Hematopoietic multipotent progenitor cell treated with erythropoietin and hydrocortisone succinate and interleukin-3 and kit ligand, for 15 days (in vitro differentiated cells): ENCODE measurements at places on chromosomes 11 and 22.

DNA sequence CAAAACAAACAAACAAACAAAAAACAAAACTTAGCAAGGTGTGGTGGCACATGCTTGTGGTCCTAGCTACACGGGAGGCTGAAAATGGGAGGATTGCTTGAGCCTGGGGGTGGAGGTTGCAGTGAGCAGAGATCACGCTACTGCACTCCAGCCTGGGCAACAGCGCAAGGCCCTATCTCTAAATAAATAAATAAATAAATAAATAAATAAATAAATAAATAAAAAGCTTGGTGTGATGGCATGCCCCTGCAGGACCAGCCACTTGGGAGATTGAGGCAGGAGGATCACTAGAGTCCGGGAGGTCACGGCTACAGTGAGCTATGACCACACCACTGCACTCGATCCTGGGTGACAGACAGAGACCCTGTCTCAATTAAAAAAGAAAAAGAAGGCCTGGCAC is 9.0 kb upstream of the STARD10 start:
- no peak for DNase-seq

GRCh38 chr22:35350539-35351503 is 30.1 kb upstream of the HMOX1 start:
- peak; percentile 90 for DNase-seq

- DNase-seq, result no peak
Measured at GRCh38 chr22:31447337-31447736, 42.3 kb downstream of the EIF4ENIF1 start.

GRCh38 chr11:22711071-22711770 is 44.8 kb downstream of the GAS2 start:
- no peak for DNase-seq

DNA sequence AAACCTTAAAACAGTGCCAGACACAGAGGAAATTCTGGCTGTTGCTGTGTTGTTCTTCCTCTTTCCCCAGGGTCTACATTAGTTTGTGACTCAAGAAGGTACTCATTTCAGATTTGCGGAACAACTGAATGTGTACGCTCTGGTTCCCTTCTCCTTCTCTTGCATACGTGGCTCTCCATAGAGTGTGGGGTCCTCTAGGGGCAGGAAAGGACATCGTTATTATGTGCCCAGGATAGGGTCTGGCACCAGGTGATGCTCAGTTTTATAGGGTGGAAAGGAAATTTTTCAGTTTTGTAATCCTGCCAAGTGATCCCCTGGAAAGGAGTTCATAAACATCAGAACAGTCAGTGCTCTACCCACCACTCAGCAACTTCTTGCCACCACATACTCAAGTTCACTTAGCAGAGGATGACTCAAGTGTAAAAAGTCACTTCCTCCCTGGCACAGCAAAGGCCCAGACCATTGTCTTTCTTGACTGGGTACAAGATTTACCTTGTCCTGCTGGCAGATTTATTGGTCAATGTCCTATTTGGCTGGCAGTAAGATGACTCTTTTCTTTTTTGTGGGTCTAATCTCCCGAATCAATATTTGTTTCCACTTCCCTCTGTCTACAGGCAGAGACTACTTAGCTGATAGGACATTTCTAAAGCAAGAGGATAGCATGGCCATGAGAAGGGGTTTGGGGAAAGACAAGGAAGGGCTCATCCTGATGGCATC is 246.0 kb upstream of the TENM4 start:
- DNase-seq, result no peak

DNA sequence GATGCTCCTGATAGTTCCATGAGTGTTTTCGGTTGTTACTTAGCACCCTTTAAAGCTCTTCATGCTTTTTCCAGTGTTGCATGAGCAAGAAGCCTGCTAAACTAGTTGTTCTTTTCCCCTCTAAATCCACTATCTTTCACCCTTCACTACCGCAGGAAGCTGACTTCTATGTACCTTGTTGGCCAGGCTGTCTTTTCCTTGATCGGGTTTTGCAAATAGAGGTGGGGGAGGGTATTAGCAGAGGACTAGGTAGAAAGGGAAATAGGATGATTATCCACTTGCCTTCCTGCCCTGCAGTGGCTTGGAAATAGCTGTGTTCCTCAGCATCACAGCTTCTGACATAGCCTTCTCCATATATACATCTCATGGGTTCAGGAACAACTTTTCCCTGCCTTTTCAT is 23.9 kb downstream of the AASDHPPT start:
- no peak for DNase-seq

DNA sequence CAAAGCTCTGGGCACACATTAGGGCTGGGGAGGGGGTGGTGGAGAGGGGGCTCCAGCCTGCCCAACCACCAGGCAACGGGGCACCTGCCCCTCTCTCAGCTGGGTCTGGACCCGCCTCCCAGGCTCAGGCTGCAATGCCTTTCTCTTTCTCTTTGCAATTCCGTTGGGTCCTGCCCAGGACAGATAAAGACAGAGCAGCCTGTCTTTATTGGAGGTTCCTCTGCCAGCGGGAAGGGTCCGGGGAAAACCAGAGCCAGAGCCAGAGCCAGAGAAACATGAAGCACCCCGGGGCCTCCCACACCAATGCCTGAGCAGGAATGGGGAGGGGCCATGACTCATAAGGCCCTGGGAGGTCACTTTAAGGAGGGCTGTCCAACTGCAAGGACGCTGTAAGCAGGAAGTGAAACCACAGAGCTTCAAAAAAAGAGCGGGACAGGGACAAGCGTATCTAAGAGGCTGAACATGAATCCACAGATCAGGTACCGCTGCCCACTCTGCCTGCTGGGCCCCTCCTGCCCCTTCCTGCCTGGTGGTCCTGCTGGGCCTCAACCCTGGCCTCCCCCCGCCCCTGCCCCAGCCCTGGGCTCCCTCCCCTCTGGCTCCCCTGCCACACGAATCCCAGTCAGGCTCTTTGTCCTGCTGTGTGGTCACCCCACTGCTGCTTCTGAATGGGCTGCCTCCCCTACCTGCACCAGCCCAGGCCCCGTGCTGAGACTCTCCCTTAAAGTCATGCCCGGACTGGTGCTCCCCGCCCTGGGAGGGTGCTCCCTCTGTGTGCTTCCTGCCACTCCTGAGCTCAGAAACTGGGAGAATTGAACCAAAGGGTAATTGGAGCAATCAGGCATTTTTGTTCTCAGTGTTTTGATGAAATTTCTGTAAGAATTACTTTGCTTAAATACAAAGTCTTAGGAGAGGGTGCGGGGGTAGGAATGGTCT is at the start of gene APOBEC3B:
Gene APOBEC3B (plus strand): TSS at position 356 of the 936 bp plus-strand sequence. CDS start 107 bp downstream, at position 463.
- DNase-seq, result peak; percentile 90

DNA sequence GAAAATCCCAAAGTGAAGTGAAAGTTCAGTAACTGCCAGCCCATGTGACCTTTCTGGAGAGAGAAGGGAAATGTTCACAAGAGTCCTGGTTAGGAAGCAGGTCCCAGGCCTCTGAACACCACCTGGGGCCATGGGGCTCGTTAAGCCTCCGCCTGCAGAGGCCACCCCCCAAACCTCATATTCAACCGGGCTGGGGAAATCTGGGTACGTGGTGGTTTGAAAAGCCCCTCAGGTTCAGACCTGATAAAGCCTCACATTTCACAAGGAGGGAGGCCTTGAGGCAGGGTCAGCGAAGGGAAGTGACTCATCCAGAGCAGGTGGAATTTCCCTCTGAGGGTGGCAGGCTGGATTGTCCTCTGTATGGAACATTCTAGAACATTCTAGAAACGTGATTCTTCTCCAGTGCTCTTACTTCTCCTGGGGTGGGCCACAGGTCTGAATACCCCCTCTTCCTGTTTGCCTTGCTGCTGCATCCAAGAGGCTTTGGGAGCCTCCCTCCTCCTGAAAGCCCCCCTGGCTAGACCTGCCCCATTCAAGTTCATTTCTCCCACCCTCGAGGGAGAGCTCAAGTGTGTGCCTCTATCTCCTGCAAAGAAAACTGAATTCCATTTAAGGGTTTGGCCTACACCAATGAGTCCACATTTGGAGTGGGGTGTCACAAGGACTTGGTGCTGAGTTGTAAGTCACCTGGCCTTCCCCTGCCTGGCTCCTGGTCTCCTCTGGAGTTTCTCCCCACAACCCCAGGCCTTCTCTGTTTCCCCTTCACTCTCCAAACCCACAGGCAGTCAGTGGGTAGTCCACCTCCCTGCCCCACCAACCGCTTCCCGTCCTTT is 6.3 kb downstream of the FXYD2 start:
- no peak for DNase-seq

- no peak for DNase-seq
Measured at GRCh38 chr11:87284306-87284705, 246.6 kb downstream of the TMEM135 start.

- no peak for DNase-seq
Measured at GRCh38 chr11:35784699-35785098, 122.1 kb downstream of the TRIM44 start.

DNA sequence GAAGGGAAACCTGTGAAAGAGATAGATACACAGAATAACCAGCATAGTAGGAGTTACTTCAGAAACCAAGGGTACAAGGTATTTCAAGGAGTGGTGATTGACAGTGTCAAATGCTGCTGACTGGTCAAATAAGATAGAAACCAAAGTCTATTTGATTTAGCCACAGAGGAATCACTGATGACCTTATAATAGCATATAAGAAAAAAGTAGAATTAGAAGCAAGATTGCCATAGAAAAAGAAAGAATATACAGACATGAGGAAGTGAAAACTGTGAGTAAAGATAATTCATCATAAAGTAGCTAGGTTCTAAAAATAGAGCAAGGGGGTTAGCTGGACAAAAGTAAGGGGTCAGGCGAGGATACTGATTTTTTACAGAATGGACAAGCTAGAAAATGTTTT is 14.2 kb downstream of the ZBTB44 start:
- no peak for DNase-seq

GRCh38 chr11:86209806-86210657 is 34.5 kb upstream of the EED start:
- DNase-seq, result no peak

DNA sequence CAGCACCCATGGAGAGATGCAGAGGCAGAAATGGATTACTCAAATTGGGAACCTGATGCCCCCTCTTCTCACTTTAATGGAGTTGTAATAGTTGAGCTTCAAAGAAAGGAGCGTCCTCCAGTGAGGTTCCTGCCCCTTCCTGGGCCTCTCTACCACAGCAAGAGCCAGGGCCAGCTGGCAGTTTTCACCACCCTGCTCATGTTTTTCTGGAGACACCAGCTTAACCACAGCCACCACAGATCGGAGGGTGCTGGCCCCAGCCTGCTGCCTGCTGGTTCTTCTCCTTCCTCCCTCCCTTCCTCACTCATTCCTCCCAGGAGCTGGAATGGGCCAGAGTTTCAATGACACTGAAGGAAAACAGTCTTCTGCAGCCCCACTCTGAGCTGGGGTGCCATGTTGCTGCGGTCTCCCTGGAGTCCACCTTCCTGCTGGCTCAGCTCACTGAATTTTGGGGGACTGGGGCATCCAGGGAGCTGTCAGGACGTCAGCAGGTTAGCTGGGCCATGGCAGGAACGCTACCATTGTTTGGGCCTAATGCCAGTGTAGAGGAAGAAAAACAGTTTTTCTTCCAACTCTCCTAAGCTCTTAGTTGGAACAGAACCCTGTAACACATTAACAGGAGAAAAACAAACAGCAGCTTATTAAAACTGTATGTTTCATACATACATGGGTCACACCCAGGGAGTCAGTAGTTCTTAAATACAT is 57.7 kb downstream of the TRAF6 start:
- no peak for DNase-seq

- no peak for DNase-seq
Measured at GRCh38 chr11:45755281-45755859, 49.6 kb upstream of the SLC35C1 start.

- no peak for DNase-seq
Measured at GRCh38 chr11:63821411-63821810, 8.2 kb downstream of the SPINDOC start.

DNA sequence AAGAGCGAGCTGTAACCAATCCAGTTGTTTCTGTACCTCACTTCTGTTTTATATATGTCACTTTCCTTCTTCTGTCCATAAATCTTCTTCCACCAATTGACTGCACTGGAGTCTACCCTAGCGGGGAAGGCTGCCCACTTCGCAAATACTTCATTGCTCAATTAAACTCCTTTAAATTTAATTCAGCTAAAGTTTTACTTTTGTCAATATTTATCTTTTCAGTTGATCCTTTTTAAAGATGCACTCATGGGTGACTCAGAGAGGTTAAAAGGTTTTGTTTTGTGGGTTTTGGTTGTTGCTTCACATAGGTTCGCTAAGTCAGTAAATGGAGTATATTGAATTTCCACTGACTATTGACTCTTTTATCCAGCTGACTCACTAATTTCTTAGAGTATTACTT is 597.2 kb downstream of the DLG2 start:
- no peak for DNase-seq

GRCh38 chr22:25114369-25115362 is 85.0 kb upstream of the CRYBB3 start:
- DNase-seq, result no peak

DNA sequence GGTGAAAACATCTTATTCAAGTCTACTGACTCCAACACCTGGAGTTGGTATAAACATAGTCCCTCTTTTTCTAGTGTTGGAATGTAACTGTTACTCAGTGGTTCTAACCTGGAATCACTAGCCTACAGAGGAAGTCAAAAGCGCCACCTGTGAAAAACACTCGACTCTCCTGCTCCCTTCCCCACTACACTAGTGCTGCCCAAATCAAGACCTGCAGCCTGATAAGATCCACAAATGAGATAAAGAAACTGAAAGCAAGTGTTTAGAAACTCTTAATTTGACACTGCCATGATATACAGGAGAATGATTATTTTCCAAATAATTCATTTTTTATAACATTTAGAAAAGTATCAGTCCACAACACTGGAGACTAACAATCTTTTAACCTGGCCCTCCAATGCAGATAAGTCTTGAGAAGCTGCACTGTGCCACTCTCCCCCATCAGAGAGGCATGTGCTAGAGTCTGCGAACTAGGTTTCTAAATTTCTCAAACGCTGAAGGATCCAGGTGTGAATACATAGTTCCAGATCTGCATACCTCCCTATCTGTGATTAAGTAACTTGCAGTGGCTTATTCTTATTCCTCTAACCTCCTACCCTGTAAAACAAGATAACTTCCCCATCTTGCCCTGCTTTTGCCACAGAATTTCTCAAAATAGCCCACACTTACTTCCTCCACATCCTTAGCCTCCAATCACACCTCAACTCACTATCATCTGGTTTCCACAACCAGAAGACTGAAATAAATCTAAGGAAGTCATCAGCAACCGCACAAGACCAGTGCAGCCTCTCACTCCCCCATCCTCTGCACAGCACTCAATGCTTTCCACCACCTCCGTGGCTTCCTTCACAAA is 88.1 kb downstream of the RRAS2 start:
- DNase-seq, result no peak
